ENCODE measurements at places on chromosomes 4 and X.

DNA sequence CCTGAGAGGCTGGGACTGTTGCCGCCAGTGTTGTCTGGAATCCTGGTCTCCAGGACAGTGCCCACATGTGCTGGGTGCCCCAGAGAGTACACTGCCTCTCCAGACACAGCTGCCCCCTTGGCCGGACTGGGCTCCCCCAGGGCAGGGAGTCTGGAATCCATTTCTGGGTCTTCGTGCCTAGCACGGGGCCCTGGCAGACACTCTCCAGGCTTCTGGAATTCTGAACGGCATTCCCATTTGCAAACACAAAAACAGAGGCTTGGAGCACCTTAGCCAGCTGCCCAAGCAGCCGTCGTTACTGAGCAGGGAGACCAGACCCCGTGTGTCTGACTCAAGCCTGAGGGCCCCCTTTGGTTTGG lies 20.8 kb downstream of the HMX1 start:
- H3K36me3 ChIP-seq: no peaks in the 10 kb centered on the region
- H3K4me3 ChIP-seq: no peak overlapping the region
- no peak for DNase-seq
- no peaks in the 10 kb centered on the region for H3K4me1 ChIP-seq
- peaks cover 61% of the 10 kb centered on the region for H3K27me3 ChIP-seq
- H3K27ac ChIP-seq: no peak overlapping the region

- H3K27me3 ChIP-seq: no peaks in the 10 kb centered on the region
- H3K4me1 ChIP-seq: no peaks in the 10 kb centered on the region
- no peak overlapping the region for H3K4me3 ChIP-seq
- H3K27ac ChIP-seq: no peak overlapping the region
- no peak for DNase-seq
Observed at GRCh38 chrX:135393051-135393450, 28.7 kb upstream of the SMIM10L2A start.

- no peaks in the 10 kb centered on the region for H3K27me3 ChIP-seq
- no peak for DNase-seq
- H3K4me1 ChIP-seq: no peaks in the 10 kb centered on the region
- no peak overlapping the region for H3K4me3 ChIP-seq
- H3K36me3 ChIP-seq: no peaks in the 10 kb centered on the region
- H3K27ac ChIP-seq: no peak overlapping the region
Observed at GRCh38 chr4:83964996-83965541, 429.2 kb downstream of the GPAT3 start.

DNA sequence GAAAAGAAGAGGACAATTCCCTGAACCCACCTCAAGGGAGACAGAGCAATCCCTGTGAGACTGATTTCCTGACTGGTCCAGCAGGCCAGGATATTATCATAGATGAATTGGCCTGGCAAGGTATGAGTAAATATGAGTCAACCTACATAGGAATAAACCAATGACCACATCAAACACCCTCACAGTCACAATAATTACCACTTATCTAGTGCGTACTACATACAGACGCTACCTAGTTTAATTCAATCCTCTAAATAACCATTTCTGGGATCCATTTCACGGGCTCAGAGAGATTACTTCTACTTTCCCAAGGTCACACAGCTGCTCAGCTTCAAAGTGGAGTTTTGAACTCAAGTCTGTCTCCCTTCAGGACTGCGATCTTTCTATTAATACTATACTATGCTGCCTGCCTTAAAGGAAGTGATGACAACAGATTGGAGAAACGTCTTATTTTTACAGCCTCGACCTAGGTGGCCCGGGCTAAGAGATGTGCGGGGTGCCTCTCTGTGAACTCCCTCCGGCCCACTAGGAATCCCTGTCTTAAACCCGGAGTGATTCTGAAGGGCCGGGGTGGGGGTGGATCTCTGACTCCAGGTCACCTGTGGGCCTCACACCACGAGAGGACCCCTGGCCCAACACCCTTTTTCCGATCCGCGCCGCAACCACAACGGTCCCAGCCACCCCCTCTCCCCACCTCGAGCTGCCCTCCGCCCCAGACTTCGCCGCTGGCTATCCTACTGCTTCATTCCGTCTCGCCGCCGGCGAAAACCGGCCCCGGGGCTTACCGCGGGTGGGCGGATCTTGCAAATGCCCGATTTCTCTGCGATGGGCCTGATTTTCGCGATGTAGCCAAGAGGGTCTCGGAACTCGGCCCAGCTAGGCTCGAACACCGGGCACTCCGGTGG lies 800 bp downstream of the KDM5C start:
- peaks cover 47% of the 10 kb centered on the region for H3K4me1 ChIP-seq
- H3K4me3 ChIP-seq: peak overlapping the region; percentile 96
- DNase-seq: no peak
